Stimulated activated CD8-positive, alpha-beta memory T cell treated with anti-CD3 and anti-CD28 coated beads, Interleukin-2, amount 100 ng/mL, for 1 hour (primary cell): ENCODE measurements at places on chromosomes 11 and 22.
A peak's percentile ranks its signal among the peaks of the same experiment; 100 is the strongest.

GRCh38 chr11:68682531-68682961 lies 1.8 kb upstream of the GAL start:
- no peak for DNase-seq

- DNase-seq: no peak
Measured at GRCh38 chr11:83162377-83162776, 5.4 kb downstream of the PCF11 start.

DNA sequence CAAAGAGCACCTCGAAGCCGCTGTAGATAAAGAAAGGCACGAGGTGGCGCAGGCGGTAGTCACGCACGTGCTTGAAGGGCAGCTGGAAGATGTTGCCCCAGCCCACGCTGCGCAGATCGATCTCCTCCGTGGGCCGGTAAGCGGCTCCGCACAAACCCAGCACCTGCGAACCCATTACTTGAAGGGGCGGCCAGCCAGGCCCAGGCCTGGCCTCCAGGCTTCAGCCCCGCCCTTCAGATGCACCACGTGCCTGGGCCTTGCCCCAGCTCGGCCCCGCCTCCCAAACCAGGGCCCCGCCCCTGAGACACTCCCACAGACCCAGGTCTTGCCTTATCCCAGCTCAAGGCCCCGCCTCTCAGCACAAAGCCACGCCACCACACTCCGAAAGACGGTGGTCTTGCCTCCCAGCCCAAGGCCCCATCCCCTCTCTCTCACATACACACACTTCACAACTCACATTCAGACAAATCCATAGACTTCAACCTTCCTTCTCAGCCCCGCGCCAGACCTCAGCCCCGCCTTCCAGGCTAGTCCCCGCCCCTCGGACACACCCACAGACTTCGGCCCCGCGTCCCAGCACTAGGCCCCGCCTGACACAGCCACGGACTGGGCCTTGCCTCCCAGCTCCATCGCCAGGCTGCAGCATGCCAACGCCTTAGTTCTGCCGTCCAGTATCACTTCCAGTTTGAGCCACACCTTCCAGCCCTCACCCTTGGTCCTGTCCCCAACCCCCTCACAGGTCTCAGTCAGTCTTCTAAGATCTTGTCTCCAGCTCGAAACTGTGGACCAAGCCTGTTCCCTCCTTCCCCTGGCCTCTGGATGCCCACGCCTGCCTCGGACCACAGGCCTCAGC lies 7.0 kb downstream of the UNC93B1 start:
- DNase-seq: no peak

- DNase-seq: no peak
Measured at GRCh38 chr22:42326801-42327200, 56.3 kb upstream of the TCF20 start.

GRCh38 chr22:47397673-47398072 lies 635.2 kb downstream of the TBC1D22A start:
- DNase-seq: no peak

DNA sequence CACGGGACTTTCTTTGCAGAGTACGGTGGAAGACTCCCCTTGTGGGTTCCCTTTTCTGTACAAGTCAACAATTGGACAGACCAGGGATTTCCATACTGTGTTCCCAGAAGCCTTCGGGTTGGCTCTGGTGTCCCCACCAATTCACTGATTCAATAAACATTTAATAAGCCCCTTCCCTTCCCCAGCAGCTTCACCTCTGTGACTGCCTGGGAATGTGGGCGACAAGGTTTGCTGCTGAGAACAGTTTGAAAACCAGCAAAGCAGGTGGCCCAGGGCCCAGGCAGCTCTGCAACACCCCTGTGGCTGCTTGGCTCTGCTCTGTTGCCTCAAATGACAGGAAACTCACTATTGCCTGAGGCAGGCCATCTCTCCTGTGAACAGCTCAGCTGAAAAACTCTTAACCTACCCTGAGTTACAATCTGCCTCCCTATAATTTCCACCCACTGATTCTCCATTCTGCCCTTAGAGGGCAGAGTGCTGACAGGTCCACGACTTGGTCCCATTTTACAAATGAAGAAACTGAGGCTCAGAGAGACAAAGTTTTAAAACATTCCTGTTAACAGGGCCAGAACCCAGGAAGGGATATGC lies 10.4 kb downstream of the ADORA2A start:
- no peak for DNase-seq

DNA sequence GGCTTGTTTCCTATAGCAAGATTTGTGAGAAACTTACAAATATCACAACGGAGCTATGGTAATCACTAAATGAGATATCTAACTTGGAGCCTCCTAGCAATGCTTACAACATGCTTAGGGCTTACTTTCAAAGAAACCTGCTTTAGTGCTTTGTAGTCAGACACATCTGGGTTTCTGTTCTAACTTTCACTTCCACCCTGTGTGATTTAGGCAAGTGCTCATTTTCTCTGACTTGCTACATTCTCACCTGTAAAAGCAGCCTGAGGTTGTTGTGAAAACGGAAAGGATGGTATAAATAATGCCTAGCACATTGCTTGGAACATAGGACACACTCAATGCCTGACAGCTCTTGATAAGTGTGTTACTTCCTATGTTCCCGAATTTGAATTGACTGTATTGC lies 45.6 kb downstream of the LRRC4C start:
- DNase-seq: no peak

DNA sequence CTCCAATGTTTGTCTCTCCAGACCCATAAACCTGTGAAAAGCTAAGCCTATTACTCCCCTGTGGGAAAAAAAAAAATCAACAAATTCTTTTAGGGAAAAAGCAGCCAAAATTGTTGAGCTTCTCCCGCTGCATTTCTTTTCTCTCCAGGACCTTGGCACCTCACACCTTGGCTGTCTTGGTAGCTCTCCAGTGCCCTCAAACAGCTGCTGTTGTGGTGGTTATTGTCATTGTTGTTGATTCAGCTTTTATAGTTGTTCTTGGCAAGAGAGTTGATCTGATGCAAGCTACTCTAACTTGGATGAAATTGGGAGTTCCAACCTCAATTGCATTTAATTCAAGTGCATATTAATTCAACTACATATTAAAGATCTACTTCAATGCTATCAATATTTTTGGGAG lies 516.9 kb upstream of the LARGE1 start:
- DNase-seq: no peak

DNA sequence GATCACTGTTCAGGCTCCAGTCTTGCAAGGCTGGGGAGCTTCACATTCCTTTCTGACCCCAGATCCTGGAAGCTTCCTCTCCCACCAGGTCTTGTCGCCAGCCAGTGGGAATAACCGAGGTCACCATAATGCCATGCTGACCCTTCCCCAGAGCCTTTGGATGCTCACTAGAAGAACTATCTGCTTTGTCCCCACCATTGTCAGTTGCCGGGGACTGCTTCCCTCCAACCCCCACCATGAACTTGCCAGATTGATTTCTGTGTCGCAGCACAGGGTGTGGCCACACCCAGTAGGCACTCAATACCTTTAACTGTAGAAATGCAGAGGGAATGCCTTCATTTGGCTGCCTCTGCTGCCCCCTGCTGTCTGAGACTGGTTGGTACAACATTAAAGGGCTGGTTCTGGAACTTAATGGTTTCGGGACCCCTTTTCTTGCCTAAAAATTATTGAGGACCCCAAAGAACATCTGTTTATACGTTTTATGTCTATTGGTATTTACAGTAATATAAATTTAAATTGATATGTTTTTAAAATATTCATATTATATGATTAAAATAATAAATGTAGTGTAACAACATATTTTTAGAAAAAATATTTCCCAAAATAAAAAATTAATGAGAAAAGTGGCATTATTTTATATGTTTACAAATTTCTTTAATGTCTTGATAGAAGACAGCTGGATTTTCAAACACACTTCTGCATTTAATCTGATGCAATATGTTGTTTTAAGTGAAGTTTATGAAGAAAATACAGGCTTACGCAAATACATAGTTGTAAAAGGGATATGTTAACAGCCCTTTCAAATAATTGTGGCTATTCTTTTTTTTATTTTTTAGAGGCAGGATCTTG lies 6.7 kb upstream of the GDPD5 start:
- peak; percentile 62 for DNase-seq

DNA sequence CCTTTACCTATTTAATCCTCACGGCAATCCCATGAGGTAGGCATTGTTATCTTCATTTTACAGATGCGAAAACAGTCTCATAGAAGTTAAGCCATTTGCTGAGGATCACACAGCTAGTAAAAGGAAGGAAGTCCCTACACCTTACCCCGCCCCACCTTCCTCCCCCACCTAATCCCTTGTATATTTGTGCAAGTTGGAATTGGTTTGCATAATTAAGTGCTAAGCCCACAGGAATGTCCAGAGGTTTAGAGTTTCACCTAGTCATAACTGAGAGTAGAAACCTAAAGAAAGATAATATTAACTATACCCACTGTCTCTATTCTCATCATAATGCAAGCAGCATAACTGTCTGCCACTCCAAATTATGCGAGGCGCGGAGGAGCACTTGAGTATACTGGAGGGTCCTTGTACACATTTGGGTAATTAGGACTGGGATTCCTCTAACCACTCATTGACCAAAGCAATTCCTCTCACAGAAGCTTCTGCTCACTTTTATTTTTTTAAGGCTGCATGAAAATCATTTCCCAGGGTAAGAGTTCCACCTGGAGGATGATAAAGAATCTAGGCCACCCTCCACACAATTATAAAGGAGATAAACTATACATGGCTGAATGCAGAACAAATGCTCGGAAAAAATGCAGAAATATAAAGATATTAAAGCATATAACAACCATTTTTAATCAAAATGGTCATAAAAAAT lies 199.9 kb downstream of the FAM181B start:
- DNase-seq: no peak

GRCh38 chr22:36180038-36180880 lies 19.7 kb upstream of the APOL3 start:
- peak; percentile 81 for DNase-seq

GRCh38 chr11:130738611-130739010 lies 177.7 kb downstream of the SNX19 start:
- no peak for DNase-seq

DNA sequence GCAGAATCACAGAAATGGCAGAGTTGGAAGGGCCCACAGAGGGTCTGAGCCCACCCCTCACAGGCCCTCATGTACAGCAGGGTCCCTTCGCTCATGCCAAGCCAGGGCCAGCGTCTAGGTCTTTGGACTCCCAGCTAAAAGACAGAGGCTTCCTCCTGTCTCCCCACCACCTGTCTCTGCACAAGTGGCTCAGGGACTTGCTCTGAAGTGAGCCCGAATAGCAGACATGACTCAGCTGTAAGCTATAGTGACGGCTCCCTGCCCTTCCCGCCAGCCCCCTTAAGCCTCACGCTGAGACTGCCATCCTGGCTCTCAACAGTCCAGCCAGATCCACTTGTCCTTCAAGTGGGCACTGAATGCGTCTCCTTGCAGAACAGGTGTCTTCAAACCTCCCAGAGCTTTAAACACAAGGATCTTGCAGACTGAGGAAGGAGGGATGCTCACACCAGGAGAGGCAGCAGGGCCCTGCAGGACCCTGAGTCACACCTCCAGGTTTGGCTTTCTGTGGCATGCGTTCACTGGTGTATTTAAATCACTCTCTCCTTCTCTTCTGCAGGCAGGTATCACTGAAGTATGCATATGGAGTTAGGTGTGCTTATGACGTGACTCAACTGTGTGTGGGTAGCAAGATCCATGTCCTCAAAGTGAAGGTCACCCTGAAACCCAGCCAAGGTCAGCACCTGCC lies 154.9 kb downstream of the CACNA1I start:
- DNase-seq: no peak

DNA sequence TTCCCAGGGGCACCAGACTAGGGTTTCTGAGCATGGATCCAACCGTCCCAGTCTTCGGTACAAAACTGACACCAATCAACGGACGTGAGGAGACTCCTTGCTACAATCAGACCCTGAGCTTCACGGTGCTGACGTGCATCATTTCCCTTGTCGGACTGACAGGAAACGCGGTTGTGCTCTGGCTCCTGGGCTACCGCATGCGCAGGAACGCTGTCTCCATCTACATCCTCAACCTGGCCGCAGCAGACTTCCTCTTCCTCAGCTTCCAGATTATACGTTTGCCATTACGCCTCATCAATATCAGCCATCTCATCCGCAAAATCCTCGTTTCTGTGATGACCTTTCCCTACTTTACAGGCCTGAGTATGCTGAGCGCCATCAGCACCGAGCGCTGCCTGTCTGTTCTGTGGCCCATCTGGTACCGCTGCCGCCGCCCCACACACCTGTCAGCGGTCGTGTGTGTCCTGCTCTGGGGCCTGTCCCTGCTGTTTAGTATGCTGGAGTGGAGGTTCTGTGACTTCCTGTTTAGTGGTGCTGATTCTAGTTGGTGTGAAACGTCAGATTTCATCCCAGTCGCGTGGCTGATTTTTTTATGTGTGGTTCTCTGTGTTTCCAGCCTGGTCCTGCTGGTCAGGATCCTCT lies 709 bp downstream of the MRGPRX4 start:
- DNase-seq: no peak

GRCh38 chr11:96391698-96392307 lies 2.0 kb downstream of the JRKL start:
- no peak for DNase-seq

DNA sequence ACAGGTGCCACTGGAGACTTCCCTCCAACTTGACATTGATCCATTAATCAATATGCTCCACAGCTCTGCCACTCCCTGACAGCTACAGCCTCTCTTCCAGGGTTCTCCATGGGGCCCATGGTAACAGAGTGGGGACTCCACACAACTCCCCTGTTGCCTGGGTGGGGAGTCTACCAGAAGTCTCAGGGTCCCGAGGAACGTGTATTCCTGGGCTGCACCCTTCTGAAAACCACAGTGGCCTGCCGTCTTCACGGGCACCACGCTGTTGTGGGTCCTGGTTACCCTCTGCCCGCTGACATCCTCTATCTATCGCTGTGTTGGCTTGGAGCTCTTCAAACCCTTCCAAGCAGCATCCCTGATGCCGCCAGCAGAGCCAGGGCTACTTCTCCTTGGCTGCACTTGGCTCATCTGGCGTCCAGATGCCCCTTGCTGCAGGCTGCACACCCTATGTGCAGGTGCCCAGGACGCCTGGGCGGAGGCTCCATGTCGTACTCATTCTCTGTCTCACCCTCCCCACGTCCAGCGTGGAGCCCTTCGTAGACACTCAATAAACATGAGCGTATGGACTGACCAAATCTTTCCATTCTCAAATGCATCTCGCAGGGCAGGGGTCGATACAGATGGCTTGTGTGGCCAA lies 1341.8 kb downstream of the TBC1D22A start:
- no peak for DNase-seq

GRCh38 chr22:30121960-30122359 lies 41.7 kb downstream of the HORMAD2 start:
- no peak for DNase-seq

DNA sequence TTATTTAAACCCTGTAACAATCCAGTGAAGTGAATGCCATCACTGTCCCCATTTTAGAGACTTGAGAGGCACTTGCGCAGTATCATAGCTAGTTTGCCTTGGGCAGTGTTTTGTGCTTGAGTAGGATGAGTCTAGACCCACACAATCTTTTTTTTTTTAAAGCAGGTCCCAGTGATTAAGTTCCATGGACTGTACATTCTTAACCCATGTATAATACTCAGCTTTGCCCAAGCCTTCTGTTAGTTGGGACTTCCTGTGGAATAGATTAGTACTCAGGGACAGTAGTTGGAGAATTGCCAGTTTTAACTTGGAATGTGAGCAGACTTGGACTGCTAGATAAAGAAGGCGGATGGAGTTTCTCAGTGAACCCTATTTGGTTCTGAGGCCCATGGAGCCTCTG lies 108.6 kb upstream of the RASSF10 start:
- DNase-seq: no peak
